Activated naive CD8-positive, alpha-beta T cell treated with anti-CD3 and anti-CD28 coated beads, Interleukin-2, amount 10 ng/mL, durations not matched to agents 7 days and 5 days (primary cell): ENCODE measurements at places on chromosomes 16 and 17.

DNA sequence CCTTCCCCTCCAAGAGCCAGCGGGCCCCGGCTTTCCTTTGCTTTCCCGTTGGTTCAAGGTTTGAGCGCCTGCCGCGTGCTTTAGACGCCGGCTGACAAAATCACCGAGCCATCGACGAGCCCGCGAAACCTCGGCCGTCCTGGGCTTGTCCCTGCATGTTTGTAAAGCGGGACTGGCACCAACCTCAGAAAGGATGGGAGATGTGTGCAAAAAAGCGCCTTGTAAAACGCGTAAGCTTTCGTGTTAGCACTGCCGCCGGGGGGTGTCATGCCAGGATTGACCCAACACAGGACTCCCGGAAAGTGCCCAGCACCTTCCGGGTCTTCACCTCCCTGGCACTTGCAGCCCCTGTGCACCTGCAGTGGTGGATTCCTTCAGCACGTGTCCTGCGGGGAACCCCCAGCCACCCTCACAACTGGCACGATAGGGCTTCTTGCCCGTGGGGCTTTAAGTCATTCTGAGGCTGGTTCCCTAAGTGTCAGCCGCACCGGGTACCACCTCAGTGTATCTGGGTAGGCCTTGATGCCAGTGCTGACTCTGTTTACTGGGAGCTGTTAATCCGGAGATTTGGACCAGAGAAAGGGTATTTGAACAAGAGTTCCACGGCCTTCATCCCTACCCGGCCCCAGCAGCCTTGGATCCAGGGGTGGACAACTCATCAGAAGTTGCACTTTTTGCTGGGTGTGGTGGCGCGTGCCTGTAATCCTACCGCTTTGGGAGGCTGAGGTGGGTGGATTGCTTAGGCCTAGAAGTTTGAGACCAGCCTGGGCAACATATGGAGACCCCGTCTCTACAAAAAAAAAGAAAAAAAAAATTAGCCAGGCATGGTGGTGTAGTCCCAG lies 817 bp downstream of the NDUFAF8 start:
- peak; percentile 53 for DNase-seq
- H3K4me3 ChIP-seq: peak overlapping the region; percentile 93
- peaks cover 5% of the 10 kb centered on the region for H3K36me3 ChIP-seq
- no peaks in the 10 kb centered on the region for H3K27me3 ChIP-seq
- peaks cover 30% of the 10 kb centered on the region for H3K4me1 ChIP-seq

- H3K27me3 ChIP-seq: no peaks in the 10 kb centered on the region
- peaks cover 9% of the 10 kb centered on the region for H3K4me1 ChIP-seq
- DNase-seq: no peak
- H3K36me3 ChIP-seq: peaks cover 3% of the 10 kb centered on the region
- no peak overlapping the region for H3K27ac ChIP-seq
Observed at GRCh38 chr16:4032768-4033167, 83.5 kb downstream of the ADCY9 start.

DNA sequence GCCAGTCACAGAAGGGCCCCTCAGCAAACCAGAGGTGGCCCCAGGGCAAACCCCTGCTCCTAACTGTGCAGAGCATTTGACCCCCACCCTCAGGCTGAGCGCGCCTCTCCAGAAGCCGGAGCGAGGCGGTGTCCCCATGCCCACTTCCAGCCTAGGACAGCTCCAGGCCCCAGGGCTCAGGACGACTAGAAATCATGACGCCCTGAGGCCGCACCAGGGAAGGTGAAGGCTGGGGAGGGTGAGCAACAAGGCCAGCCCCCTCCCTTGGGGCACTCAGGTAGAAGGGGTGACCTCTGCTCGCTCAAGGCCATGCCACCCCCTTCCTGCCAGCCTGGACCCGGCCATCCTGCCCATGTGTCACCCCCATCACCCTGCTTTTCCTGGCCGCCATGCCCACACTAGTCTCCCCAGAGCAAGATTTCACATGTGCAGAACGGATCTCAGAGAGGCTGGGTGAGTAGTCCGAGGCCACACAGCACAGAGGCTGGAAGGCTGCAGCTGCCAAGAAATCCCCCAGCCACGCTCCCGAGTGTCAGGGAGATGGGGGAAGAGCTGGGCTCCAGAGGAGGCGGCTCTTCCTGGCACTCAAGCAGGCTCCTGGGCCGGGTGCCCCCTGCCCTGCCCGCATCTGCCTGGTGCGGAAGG lies 2.1 kb upstream of the PVALEF start:
- no peak overlapping the region for H3K27ac ChIP-seq
- no peak overlapping the region for H3K4me3 ChIP-seq
- H3K4me1 ChIP-seq: no peaks in the 10 kb centered on the region
- peaks cover 15% of the 10 kb centered on the region for H3K27me3 ChIP-seq

GRCh38 chr16:24520983-24521382 lies 18.4 kb upstream of the RBBP6 start:
- H3K4me3 ChIP-seq: no peak overlapping the region
- H3K4me1 ChIP-seq: peaks cover 14% of the 10 kb centered on the region
- DNase-seq: no peak
- H3K27me3 ChIP-seq: no peaks in the 10 kb centered on the region
- H3K36me3 ChIP-seq: no peaks in the 10 kb centered on the region
- H3K27ac ChIP-seq: no peak overlapping the region

DNA sequence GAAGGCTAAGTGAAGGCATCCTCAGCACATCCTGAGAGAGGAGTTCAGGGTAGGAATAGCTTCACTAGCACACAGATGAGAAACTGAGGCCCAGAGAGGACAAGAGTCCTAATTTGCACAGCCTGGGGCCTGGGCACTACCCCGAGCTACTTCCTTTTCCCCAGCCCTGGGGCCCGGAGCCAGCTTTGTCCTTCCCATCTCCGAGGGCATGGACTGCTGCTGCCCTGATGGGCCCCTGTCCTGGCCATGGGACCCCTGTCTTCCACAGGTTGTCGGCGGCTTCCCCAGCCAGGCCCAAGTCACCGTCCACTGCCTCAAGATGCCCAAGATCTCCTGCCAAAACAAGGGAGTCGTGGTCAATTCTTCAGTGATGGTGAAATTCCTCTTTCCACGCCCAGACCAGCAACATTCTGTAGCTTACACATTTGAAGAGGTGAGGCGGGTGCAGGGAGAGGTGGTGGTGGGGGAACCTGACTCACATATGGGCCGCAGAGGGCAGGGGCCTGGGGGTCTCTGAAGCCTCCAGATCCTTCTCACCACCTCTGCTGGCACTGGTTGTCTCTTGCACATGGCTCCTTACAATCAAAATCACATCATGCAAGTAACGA lies 11.4 kb upstream of the NLRC5 start:
- no peak overlapping the region for H3K4me3 ChIP-seq
- H3K36me3 ChIP-seq: peaks cover 19% of the 10 kb centered on the region
- no peaks in the 10 kb centered on the region for H3K27me3 ChIP-seq

DNA sequence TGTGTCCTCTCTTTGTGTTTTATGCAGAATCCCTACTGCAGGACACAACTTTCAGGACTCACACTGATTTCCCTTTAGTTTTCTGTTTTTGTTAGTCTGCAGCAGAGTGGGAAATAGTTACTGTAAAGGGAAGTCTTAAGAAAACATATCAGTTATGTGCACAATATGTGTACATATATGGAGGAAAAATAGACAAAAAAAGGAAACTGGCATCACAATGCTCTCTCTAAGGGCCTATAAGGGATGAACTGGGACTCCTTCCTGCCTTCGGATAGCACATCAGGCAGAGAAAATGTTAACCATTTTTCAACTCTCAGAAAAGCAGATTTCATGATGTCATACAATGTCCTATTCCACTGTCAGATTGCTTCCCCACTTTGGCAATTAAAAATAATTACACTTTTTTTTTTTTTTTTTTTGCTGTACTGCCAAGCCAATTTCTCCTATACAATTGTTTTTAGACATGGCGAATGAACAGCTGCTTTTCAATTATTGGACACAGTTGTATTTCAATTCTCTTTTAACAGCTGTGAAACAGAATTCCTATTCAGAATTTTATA lies 112.5 kb upstream of the KCNJ16 start:
- H3K36me3 ChIP-seq: no peaks in the 10 kb centered on the region
- no peak overlapping the region for H3K4me3 ChIP-seq
- H3K4me1 ChIP-seq: no peaks in the 10 kb centered on the region
- no peak overlapping the region for H3K27ac ChIP-seq

GRCh38 chr17:76513306-76513692 lies 12.1 kb upstream of the RHBDF2 start:
- H3K27ac ChIP-seq: peak overlapping the region; percentile 80
- H3K4me1 ChIP-seq: peaks cover 36% of the 10 kb centered on the region
- no peak for DNase-seq
- H3K4me3 ChIP-seq: no peak overlapping the region
- no peaks in the 10 kb centered on the region for H3K36me3 ChIP-seq

- H3K27ac ChIP-seq: no peak overlapping the region
- no peak for DNase-seq
- peaks cover 19% of the 10 kb centered on the region for H3K36me3 ChIP-seq
Observed at GRCh38 chr17:557371-557770, 157.3 kb downstream of the VPS53 start.

GRCh38 chr16:12542818-12543699 lies 260.6 kb downstream of the CPPED1 start:
- H3K4me1 ChIP-seq: peaks cover 23% of the 10 kb centered on the region
- H3K36me3 ChIP-seq: peaks cover 4% of the 10 kb centered on the region
- H3K27ac ChIP-seq: no peak overlapping the region
- no peaks in the 10 kb centered on the region for H3K27me3 ChIP-seq

DNA sequence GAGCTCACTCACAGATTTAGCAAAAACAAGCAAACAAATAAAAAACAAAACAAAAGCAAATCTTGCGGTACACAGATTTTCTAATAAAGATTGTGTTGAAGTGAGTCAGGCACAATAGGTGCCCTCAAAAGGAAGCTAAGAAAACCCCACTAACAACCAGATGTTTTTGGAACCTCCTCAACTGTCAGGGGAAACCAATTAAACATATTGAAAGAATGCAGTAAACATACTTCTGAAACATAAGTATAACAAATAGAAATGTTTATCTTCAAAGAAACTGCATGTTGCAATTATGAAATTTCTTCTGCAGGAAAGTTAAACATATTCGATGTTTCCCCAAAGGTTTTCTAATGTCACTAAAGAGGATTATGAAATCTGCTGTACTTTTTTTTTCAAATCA lies 110.5 kb upstream of the CORO6 start:
- H3K36me3 ChIP-seq: peaks cover 17% of the 10 kb centered on the region
- H3K27ac ChIP-seq: no peak overlapping the region

GRCh38 chr16:22926105-22926751 lies 112.3 kb downstream of the HS3ST2 start:
- no peak overlapping the region for H3K4me3 ChIP-seq
- H3K36me3 ChIP-seq: no peaks in the 10 kb centered on the region
- peaks cover 9% of the 10 kb centered on the region for H3K27me3 ChIP-seq
- no peak overlapping the region for H3K27ac ChIP-seq
- H3K4me1 ChIP-seq: no peaks in the 10 kb centered on the region

- H3K4me3 ChIP-seq: no peak overlapping the region
- no peak overlapping the region for H3K27ac ChIP-seq
- no peaks in the 10 kb centered on the region for H3K27me3 ChIP-seq
- no peaks in the 10 kb centered on the region for H3K36me3 ChIP-seq
- no peaks in the 10 kb centered on the region for H3K4me1 ChIP-seq
- DNase-seq: no peak
Observed at GRCh38 chr17:54694287-54694887, 206.3 kb upstream of the TOM1L1 start.

DNA sequence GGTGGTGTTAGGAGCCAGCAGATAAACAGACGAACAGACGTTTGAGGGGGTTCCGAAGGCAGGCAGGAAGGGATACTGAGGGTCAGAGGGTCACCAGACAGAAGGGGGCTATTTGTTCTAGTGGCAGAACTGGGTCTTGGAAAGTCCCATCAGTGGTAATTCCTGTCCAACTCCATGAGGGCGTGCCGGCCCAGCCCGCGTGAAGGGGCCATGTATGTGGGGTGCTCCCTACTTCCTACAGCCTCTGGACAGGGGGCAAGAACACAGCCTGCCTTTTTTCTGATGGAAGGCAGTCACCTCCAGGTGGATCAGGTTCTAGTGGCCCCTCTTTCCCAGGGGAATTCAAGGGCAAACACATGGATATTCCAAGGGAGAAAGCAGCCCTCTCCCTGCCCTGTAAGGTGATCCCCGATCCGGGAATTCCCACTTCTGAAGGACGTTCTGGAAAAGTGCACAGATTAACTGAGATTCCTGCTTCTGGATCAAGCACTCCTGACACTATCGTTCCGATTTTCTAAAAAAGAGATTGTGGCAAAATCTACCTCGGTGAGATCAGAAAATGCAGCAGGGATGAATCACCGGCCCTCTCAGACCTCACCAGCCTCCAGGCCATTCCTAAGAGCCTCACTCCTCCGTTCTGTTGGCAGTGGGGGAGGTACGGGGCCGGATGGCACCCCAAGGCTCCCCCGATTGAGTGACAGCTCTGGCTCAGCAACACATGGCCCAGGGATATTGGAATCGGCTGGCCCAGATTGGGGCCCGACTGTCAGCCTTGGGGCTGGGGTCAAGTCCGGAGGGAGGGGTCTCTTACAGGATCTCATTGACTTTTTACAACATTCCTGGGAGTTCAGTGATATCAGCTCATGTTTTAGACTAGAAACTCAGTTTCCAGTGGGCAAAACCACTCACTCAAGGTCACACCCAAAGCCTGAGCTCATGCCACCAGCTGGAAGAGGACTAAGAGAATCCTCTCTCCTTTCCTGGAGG lies 12.4 kb downstream of the STX1B start:
- DNase-seq: no peak
- no peaks in the 10 kb centered on the region for H3K36me3 ChIP-seq
- peaks cover 5% of the 10 kb centered on the region for H3K27me3 ChIP-seq
- peak overlapping the region; percentile 98 for H3K4me3 ChIP-seq
- peaks cover 10% of the 10 kb centered on the region for H3K4me1 ChIP-seq
- H3K27ac ChIP-seq: no peak overlapping the region

DNA sequence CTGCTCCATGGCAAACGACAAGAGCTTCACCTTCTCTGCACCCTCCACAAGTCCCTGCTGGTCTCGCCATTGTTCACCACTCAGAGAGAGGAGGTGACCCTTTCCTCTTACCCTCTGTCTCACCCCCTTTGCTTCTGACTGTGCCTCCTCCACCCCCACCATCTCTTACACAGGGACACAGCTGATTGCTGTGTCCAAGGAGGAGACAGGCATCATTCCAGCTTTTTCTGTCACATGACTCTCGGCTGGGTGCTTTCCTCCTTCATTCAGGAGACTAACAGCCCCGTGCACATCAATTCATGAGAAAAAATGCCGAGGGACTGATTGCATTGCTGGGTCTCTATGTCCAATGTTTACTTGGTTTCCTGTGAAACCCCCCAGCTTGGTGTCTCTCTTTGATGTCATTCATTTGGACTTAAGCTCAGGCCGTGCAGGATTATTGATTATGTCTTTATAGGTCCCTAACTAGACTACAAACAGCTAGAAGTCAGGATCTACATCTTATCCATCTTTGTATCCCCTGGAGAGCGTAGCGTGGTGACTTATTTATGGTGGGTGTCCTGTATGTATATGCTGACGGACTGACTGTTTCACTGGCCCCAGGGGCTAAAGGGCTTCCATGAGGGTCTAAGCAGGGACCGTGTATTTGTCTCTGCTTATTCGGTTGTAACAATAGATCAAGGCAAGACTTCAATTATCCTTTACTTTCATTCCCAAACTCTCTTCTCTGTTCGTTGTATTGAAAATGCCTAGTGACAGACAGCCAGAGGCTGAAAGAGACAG lies 82.2 kb upstream of the CDH13 start:
- H3K36me3 ChIP-seq: no peaks in the 10 kb centered on the region
- H3K27me3 ChIP-seq: no peaks in the 10 kb centered on the region
- no peaks in the 10 kb centered on the region for H3K4me1 ChIP-seq
- H3K4me3 ChIP-seq: no peak overlapping the region

GRCh38 chr17:66805567-66805966 lies 29.4 kb upstream of the CACNG5 start:
- peaks cover 18% of the 10 kb centered on the region for H3K36me3 ChIP-seq
- H3K27me3 ChIP-seq: no peaks in the 10 kb centered on the region
- no peak for DNase-seq
